ENCODE measurements at places on chromosomes 16 and 17.

DNA sequence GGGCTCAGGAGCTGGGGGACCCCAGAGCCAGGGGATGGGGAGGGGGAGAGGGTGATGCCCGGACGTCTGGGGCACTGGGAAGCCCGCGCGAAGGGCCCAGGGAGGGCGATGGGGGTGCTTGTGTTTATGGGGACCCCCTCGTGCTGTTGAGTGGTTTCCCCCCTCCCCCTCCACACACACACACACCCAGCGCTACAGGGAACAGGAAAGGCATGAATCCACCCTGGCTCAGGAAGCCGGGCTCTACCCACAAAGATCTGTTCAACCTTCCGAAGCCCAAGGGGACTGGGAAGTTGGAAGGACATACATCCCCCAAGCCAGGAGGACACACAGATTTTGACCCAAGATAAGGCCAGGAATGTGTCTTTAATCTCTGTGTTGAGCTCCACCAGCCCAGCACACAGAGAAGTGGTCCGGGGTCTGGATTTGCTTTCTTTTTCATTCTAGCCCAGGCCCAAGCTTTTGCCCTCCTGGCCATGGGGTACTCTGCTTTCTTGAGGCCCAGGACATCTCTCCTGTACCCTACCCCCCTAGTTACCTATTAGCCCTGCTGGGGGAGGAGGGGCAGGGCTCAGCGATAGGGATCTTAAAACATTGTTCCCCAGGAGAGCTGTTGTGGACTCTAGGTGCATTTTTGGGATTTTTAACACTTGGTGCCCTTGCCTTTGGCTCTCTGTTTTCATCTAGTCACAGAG lies 1.2 kb downstream of the UBALD2 start:
- DNase-seq: no peak

- no peak for DNase-seq
Measured at GRCh38 chr16:22296225-22297113, 740 bp upstream of the POLR3E start.

- DNase-seq: no peak
Measured at GRCh38 chr16:55470533-55471371, 8.2 kb upstream of the MMP2 start.

DNA sequence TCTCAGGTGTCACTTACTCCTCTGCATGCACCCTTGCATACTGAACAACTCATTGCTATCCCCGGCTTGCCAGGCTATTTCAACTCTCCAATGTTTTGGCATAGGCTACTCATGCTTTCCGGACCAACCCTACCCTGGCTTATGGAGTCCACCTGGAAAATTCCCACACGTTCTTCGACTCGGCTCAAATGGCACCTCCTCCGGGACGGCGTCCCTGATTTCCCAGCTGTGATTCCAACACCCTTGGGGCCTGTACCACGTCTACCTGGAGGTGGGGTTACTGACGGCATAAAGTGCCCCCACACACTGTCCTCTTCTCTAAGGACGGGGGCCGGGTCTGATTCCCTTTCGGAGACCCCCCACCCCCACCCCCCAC lies 498 bp downstream of the SMYD4 start:
- no peak for DNase-seq

DNA sequence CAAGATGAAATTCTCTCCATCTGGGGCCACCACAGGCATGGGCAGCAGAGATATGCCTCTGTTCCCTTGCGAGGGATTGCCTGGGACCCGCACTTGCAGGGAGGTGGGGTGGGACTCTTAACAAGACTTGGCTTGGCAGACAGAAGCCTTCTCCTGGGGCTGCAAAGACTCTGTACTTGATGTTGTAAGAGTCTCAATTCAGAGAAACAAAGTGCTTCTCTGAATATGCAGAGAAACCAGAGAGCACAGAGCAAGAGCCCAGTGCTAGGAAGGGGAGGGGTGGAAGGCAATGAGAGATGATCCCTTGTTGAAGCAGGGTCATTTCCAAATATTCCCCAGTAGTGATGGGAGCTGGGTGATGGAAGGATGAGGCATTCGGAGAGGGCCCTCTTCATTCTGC lies 2.2 kb downstream of the MMP28 start:
- no peak for DNase-seq

- no peak for DNase-seq
Measured at GRCh38 chr17:39360537-39360936, 40.9 kb downstream of the FBXL20 start.

GRCh38 chr16:56744996-56745640 lies 15.2 kb downstream of the NUP93 start:
- DNase-seq: no peak

- no peak for DNase-seq
Measured at GRCh38 chr16:72286936-72287620, 115.1 kb upstream of the PMFBP1 start.

- no peak for DNase-seq
Measured at GRCh38 chr17:2947996-2948550, 115.3 kb downstream of the OR1D5 start.

DNA sequence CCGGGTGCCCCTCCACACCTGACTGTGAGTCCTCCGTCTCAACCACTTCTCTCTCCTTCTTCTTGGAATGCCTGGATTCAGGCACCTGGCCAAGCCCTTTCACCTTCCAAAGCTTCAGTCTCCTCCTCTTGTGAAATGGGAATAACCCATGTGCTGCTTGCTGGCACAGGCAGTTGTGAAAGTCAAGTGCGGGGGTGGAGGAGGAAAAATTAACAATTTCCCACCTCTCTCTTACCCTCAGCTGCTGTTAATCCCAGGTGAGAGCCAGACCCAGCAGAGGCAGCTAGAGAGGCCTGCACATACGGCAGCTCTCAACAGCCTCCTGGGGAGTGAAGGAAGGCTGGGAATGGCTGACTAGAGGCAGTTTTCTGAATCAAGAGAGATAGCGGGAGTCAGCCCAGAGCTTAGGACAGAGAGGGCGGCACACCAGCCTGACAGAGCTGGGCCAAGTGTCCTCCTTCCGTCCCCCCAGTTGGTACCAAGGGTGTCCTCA lies 77.9 kb upstream of the LGALS9 start:
- no peak for DNase-seq
